GOT3 (cell line): ENCODE measurements at places on chromosomes 1 and 21.

GRCh38 chr1:235642011-235642942, 7.3 kb downstream of the GNG4 start:
- DNase-seq, result no peak

- DNase-seq, result no peak
These were observed 80.2 kb downstream of the MAST2 start for GRCh38 chr1:45883658-45884057.

DNA sequence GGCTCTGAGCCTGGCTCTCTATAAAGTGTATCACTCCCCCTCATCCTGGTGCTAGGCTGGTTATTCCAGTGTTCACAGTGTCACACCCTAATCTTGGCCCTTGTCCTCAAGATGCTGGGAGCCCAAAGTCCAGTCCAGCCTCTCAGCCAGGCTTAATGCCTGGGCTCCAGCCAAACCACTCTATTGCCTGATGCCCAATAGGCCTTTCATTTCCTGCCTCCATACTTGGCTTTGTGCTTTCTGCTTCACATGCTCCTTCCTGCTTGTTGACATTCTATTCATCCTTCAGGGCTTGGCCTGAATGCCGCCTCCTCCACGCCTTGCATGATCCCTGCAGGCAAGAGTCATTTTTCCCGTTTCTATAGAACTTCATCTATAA, 1.7 kb downstream of the KLHDC8A start:
- no peak for DNase-seq

DNA sequence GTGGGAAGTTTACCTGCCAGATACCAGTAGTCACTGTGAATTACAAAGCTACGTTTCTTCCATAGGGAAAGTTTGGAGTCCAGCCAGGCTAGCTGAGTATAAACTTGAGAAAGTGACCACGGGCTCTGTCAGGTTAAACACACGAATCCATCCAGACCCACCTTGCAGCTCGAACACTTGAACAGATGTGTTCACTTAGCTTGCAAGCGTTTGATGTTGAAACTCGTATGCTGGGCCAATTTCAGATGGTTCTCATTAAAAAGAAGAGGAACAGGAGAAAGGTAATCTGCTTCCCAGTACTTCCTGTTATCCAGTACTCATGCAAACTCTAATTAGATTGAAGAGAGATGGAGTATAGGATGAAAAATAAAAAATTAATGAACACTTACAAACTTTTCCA, 636.4 kb downstream of the SMYD3 start:
- no peak for DNase-seq

GRCh38 chr21:40706806-40707655, 139.9 kb downstream of the DSCAM start:
- DNase-seq, result no peak

DNA sequence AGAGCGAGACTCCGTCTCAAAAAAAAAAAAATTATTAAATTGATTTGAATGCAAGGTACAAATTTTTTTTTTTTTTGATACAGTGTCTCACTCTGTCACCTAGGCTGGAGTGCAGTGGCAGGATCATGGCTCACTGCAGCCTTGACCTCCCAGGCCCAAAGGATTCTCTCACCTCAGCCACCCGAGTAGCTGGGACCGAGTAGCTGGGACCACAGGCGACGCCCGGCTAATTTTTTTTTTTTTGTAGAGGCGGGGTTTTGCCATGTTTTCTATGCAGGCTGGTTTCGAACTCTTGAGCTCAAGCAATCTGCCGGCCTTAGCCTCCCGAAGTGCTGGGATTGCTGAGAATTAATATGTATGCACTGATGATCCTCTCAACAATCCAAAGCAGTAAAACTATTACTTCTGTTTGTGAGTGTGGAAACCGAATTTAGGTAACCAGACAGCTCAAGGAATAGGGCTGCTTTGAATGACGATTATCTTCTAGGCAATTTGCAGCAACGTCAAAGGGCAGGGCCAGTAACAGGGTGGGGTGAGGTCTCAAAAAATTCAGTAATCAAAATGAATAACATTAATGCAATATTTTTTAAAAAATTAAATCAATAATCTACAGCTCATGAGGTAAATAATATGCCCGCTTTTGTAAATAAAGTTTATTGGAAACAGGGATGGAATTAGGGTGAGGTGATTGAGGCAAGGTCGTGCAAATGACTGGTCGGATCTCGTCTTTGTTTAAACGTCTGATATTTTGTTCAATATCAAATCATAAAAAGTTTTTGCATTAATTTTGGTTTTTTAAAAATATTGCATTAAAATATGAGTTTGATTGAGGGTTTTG, 1.2 kb downstream of the CLSPN start:
- no peak for DNase-seq

DNA sequence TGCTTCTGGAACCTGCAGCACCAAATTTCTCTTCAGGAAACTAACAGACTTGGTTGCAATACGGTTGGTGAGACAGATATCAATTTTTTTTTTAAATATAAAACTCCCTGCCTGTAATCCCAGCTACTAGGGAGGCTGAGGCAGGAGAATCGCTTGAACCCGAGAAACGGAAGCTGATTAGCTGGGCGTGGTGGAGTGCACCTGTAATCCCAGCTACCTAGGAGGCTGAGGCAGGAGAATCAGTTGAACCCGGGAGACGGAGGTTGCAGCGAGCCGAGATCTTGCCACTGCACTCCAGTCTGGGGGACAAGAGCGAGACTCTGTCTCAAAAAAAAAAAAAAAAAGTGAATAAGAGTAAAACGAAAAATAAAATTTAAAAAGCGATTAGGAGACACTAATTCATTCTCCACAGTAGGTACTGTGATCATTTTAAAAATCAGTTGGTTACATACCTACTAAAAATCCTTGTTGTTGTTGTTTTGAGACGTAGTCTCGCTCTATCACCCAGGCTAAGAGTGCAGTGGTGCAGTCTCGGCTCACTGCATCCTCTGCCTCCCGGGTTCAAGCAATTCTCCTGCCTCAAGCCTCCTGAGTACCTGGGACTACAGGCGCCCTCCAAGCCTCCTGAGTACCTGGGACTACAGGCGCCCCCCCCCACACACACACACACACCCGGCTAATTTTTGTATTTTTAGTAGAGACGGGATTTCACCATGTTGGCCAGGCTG, 796 bp upstream of the RBM8A start:
- no peak for DNase-seq

- DNase-seq, result no peak
These were observed 8.7 kb downstream of the NPHP4 start for GRCh38 chr1:5983361-5984103.

GRCh38 chr1:15579683-15580047, 5.2 kb downstream of the AGMAT start:
- no peak for DNase-seq

DNA sequence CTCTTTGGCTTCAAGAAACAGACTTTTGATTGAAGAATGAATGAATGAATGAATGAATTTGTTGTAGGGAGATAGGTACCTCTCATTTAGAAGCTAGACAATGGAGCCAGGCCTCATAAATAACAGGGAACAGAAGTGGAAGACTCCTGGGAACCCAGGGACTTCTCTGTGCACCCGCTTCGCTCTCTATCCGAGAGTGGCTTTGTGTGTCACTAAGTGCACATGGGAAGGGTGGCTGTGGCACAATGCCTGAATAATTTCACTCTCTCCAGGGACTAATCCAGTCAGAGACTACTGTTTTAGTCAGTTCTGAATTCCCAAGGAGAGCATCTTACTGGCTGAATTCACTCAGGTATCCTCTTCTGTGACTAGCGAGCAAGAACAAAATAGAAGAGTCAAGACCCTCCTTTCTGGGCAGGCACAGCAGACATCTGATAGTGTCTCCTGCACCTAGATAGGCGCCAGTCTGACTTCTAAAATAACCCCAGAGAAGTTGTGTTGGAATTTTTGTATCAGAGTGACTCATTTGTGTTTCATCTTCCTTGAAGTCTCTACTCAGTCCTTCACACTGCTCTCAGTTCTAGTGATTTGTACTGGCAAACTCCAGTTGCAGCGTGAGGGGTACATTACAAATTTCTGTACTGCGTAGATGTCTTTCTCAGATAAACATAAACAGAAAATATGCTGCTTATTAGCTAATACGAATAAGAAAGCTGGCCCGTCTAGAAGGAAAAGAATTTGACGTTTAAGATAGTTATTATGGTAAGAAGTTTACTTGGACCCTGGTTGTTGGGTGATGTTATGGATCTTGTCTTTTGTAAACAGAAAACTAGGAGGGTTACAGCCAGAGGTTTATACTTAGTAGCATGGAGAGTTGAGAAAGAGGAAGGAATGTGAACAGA, 34.0 kb downstream of the BACH1 start:
- DNase-seq, result no peak

- no peak for DNase-seq
These were observed 14.4 kb downstream of the CXADR start for GRCh38 chr21:17527240-17527639.

- no peak for DNase-seq
These were observed 35.3 kb upstream of the DMRTA2 start for GRCh38 chr1:50458507-50458906.

DNA sequence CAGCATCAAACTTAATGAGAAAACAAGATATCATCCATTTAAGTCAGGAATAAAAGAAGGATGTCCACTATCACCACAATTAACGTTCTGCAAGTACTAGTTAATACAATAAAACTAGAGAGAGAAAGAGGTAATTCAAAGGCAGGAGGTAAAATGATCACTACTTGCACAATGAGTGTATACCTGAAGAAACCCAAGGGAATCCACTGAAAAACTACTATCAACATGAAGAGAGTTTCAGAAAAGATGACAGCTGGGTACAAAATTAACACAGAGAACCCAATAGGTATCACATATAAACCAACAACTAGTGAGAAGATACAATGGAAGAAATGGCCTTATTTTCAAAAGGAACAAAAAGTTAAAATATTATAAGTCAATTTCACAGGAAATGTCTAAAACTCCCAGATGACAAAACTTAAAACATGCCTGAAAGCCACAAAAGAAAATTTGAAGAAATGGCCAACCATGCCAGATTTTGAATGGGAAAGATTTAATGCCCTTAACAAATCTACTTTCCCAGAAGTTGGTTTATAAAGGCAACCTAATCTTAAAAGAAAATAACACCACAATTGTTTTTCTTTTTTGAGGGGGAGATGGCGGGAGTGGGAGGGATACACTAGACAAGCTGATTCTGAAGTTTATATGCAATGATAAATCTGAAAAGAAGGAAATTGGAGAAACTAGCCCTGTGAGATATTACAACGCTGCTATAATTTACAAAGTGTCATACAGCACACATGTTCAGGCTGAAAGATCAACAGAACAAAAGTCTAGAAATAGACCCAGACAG, 17.8 kb downstream of the VPS26C start:
- no peak for DNase-seq

GRCh38 chr1:27630859-27631491, 4.0 kb downstream of the FGR start:
- no peak for DNase-seq

DNA sequence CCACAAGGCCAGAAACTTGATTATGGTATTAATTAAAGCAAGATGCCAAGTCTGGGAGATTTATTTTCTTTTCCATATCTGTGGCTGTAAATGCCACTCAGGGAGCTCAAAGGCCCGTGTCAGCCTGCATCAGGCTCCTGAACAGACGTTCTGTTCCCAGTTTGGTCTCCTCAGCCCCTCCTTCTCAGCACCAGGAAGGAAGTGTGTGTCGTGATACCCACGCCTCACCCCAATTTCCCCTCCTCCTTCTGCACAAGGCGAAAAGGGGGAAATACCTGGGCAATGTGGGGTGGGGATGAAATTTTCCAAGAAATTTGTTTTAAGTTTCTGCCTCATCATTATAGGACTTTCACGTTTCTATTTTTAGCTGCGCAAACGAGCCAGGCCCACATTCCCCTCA, 112.0 kb downstream of the SYF2 start:
- DNase-seq, result no peak

GRCh38 chr1:78047631-78048030, 1.9 kb downstream of the GIPC2 start:
- no peak for DNase-seq

GRCh38 chr1:212495766-212496494, 63.2 kb downstream of the NENF start:
- DNase-seq, result no peak

- no peak for DNase-seq
These were observed 14.6 kb upstream of the CAMSAP2 start for GRCh38 chr1:200724064-200724463.

DNA sequence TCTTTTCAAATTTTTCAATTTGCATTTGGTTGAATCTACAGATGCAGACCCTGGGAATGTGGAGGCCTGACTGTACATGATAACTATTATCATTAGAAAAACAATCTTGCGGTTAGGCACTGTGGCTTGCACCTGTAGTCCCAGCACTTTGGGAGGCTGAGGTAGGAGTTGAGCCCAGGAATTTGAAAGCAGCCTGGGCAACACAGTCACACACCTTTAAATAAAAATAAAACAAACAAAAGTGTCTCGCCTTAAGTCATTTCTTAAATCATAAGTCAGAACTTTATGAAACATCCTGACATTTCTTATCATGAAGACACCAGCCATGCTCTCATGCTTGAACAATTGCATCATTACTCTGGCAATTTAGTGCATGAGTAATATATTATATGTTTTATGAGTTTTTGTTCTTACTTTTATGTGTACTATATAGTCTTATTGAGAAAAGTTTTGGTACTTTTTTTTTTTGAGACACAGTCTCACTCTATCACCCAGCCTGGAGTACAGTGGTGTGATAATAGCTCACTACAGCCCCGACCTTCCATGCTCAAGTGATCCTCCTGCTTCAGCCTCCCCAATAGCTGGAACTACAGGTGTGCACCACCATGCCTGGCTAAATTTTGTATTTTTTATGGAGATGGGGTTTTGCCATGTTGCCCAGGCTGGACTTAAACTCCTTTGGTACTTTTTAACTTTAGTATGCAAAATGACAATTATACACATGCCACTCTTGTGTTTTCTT, 7.8 kb downstream of the TBX19 start:
- no peak for DNase-seq

- no peak for DNase-seq
These were observed 67.1 kb downstream of the SSBP3 start for GRCh38 chr1:54339126-54339525.

- DNase-seq, result no peak
These were observed 68.1 kb upstream of the ANGPTL3 start for GRCh38 chr1:62529227-62529626.

DNA sequence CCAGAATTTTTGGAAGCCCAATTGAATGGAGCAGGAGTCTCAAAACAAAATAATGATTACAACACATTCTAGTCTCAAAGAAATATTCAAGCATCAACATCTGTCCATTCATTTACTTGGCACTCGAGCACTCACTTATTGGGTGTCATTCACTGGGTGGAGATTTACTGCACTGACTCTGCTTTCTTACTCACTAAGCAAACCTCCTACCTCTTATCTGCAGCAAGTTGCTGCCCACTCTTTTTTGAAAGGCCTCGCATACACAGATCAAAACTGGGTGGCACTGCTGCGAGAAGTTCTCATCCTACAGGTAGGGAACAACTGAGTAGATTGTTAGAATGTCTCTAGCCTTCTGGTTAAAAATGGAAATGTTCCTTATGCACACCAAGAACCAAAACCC, 18.0 kb downstream of the RHBDL2 start:
- no peak for DNase-seq

DNA sequence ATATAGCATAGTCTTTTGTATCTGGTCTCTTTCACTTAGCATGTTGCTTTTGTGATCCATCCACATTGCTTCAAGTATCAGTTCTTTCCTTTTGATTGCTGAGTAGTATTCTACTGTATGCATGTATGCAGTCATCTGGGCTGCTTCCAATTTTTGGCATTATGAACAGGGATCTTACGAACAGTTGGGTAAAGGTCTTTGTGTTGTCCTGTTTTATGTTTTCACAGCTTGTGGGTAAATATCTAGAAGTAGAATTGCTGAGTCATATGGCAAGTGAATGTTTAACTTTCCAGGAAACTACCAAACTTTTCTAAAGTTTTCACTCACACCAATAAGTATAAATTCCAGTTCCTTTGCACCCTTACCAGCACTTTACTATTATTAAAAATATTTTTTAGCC, 60.9 kb downstream of the LHX4 start:
- no peak for DNase-seq
